ENCODE measurements at places on chromosomes 6 and 20.

- DNase-seq, result no peak
Observed at GRCh38 chr6:19864285-19864684, 27.1 kb downstream of the ID4 start.

GRCh38 chr6:25942561-25943147 is 12.2 kb upstream of the SLC17A2 start:
- DNase-seq, result no peak

- DNase-seq, result no peak
Observed at GRCh38 chr6:53672237-53672636, 6.7 kb upstream of the KLHL31 start.

DNA sequence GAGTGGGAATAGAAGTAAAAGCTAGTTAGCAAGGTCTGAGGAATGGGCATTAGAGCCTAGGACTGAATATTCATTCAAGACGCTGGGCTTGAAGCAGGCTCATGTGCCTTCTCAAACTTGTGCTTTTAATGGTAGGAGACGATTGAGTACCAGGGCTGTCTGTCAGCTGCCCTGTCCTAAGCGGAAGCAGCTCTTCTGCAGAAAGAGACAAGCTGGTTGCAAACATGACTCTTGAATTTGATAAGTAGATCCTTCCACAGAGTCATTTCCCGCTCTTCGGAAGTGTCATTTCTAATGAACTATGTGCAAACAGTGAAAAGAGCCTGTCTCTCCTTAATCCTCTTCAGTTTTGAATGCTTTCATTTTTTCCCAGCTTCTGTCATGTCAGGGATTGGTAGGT is 176.4 kb downstream of the TFAP2B start:
- no peak for DNase-seq

DNA sequence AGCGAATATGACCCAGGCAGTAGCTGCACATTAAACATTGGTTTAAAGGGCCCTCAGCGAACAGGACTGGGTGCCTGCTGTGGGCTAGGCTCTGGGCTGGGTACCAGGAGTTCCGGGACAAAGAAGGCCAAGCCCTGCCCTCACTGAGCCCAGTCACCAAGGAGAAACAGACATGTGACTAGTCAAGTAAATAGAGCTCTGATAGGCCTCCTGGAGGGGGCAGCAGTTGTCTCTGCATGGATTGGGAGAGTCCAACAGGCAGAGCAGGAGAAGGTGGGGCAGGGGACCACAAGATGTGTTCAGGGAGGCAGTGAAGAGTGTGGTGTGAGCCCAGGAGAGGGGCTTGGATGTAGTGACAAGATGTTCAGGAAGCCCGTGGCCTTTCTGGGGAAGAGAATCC is 3.1 kb downstream of the HM13 start:
- no peak for DNase-seq

DNA sequence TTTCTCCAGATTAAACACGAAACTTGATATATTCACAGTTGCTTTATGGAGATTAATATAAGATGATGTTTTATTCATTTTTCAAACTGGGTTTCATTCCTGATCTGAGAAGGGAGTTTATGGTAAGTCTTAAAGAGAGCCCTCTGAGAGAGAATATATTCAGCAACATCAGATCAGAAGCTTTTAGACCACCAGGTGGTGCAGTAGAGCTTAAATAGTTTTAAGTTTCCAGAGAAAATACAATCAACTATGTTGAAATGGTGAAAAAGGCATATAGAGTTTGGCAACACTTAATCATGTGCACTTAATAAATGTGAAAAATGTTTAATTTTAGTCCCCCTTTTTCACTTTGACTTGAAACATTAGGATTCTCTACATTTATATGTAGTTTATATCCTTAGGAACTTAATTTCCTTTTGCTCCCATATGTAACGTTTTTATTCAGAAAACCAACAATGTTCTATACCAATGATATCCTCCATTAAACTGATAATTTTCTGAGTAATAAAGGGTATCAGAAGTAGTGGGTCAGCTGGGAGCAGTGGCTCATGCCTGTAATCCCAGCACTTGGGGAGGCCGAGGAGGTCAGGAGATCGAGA is 86.4 kb upstream of the CLDN20 start:
- peak; percentile 52 for DNase-seq

- no peak for DNase-seq
Observed at GRCh38 chr6:146503096-146503495, 40.5 kb upstream of the RAB32 start.

- no peak for DNase-seq
Observed at GRCh38 chr6:116877743-116878142, 701 bp downstream of the RFX6 start.

DNA sequence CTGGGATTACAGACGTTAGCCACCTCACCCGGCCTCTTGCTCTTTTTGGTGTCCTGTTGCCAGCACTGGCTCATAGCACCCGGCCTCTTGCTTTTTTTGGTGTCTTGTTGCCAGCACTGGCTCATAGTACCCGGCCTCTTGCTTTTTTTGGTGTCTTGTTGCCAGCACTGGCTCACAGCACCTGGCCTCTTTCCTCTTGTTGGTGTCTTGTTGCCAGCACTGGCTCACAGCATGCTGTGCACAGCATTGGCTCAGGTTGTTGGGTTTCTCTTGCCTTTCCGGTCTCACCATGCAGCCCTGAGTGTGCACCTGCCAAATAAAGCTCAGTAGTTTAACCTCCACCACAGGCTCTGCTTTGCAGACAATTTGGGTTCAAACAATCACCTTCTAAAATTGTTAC is 208.2 kb downstream of the THBS2 start:
- DNase-seq, result no peak

GRCh38 chr6:41519745-41520699 is 26.2 kb upstream of the FOXP4 start:
- no peak for DNase-seq

- no peak for DNase-seq
Observed at GRCh38 chr6:116251568-116252384, 2.1 kb downstream of the TSPYL4 start.

DNA sequence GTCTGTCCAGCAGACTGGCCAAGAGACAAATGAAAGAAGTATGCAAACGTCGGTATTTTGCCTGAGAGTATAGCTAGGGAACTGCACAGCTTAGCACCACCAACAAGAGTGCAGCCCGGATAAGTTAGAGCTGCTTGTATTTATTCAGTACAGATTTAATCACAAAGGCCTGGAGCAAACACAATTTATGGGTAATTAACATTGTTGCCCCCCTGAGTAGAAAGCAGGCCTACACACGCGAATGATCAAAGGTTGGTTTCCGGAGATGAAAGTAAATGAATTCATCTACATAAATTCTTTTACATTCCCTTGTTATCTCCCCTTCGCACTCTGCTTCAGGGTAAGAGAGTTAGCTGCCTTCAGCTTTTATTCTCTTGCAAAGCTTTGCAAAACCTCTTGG is 24.7 kb upstream of the CRISP1 start:
- DNase-seq, result no peak

DNA sequence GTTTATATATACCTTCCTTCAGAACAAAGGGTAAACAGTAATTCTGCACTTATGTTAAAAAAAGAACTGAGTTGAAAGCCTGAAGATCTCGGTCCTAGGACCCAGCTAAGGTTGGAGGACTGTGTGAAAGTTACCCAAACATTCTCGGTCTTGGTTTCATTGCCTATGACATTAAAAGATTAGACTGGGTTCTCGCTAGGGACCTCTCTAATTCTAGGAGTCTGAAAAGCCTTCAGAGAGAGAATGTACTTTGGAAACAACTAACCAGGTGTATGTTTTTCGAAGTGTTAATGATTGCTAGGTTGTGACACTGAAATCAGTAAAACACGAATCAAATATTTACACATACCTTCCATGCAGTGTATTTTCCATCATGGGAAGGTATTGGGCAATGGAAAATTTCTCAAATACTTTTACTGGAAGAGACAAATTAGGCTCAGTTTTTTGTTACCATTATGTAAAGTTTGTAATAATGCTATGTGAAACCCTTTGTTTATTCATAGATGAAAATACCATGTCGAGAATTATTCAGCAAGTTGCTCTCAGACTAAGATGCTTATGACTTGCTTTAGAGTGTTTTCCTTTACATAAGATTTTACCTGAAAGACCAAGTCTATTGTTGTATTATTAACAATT is 113.7 kb upstream of the LOC128125822 start:
- no peak for DNase-seq

- no peak for DNase-seq
Observed at GRCh38 chr20:59164686-59165391, 1.2 kb downstream of the ZNF831 start.

- no peak for DNase-seq
Observed at GRCh38 chr6:25596928-25597818, 54.8 kb upstream of the SCGN start.

DNA sequence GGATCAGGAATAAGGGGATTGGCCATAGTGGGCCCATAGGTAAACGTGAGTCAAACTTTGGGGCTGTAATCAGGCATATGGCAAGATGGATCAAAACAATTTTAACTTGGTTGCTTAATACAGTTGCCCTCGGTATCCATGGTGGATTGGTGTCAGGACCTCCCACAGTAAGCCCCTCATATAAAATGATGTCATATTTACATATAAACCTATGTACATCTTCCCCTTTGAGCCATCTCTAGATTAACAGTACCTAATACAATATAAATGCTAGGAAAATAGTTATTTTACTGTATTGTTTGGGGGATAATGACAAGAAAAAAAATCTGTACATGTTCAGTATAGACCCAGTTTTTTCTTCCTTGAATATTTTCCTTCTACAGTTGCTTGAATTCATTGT is 7.4 kb upstream of the ACAT2 start:
- no peak for DNase-seq

- DNase-seq, result no peak
Observed at GRCh38 chr20:40244286-40244685, 444.8 kb downstream of the MAFB start.

GRCh38 chr20:15076785-15077184 is 739.4 kb upstream of the FLRT3 start:
- no peak for DNase-seq

DNA sequence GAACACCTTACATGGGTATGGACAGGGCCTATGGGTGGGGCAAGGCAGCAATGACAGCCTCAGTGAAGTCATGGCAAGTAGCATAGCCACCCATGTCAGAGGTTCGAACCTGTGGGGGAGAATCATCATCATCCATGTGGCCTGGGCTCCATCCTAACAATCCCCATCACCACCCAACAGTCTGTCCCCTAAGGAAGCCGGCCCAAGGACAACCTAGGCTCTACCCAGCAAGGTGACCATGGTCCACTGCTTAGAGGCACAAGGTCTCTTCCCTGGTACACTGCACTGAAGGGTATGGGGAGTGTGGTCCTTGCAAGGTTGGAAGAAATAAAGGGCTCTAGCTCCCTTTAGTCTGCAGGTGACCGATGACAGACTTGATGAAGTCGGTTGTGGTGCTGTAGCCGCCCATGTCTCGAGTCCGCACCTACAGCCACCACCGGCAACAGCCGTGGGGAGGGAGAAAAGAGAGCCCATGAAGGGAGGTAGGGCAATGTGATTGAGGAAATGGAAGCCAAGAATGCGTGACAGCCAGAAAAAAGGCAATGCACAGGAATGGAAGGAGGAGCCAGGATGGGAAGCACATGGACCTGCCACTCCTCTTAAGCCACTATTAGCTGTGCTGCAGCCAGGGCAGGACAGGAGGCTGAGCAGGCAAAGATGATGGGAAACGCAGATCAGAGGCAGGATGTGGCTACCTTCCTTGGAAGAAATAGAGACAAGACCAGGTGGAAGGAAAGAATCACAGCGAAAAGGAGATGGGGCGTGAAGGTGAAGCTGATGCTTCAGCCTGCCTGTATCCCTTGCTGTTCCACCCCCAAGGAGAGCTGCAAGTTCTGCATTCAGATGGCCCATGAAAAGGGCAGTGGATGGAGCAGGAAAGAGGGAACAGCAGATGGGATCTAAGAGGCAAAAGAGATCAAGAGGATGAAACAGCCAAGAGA is 5.3 kb downstream of the IDH3B start:
- no peak for DNase-seq

DNA sequence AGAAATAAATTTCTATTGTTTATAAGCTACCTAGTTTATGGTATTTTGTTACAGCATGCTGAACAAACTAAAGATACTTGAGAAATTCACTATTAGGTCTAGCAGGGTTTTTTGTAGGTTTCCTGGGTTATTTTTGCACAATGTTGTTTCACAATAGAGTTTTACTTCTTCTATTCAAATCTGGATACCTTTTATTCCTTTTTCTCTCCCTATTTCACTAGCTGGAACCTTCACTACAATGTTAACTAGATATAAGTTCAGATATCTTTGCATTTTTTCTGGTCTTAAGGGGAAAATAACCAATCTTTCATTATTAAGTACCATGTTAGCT is 237.7 kb upstream of the CITED2 start:
- no peak for DNase-seq

DNA sequence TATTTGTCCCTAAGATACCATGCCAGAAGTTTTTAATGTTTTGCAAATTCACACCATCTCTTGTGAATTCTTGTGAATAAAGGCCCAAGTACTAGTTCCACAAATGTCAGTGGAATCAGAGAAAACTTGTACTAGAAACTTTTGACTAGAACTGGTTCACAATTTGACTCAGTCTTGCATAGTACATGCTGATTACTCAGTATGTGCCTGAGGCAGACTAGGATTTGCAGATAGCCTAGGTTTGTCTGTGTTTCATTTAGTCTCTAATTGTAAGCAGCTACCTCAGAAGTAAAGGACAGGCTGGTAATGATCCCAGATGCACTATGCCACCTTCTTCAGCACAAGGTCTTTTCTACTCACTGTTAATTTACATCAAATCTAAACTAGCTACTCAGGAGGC is 34.2 kb upstream of the GSTA4 start:
- DNase-seq, result no peak

DNA sequence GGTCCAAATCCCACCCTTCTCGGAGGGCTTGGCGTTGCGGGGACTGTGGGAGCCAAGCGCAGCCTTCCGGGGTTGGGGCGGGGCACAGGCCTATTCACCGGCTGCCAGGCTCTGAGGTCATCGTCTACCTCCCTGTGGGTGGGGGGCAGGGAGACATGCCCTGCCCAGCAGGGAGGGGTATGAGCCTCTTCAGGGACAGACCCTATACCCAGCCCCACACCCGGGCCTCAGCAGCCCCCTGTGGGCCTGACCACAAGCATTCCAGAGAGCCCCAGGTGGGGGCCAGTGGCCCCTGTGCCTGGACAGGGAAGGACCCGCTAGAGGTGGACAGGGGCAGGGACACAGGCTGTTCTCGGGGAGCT is 11.6 kb downstream of the LAMA5 start:
- no peak for DNase-seq

- no peak for DNase-seq
Observed at GRCh38 chr6:131917318-131917717, 33.9 kb downstream of the CCN2 start.

- DNase-seq, result no peak
Observed at GRCh38 chr6:90078513-90079289, 184.4 kb downstream of the GJA10 start.

Measured in memory B cell (primary cell).